ENCODE measurements at places on chromosomes 1 and 21.

GRCh38 chr1:25999041-25999800 lies 1.4 kb upstream of the PAFAH2 start:
- DNase-seq = no peak

- DNase-seq = peak; percentile 35
Observed at GRCh38 chr1:64581135-64581842, 111.4 kb downstream of the CACHD1 start.

GRCh38 chr21:31459457-31459856 lies 115.4 kb upstream of the TIAM1 start:
- DNase-seq = no peak

GRCh38 chr1:68049941-68050878 lies at the start of gene DIRAS3:
Gene DIRAS3, minus strand, starts transcription at chr1:68050627. Its CDS starts 3,330 bp downstream, at chr1:68047297.
- no peak for DNase-seq

- no peak for DNase-seq
Observed at GRCh38 chr21:45992301-45993209, 11.0 kb downstream of the COL6A1 start.

DNA sequence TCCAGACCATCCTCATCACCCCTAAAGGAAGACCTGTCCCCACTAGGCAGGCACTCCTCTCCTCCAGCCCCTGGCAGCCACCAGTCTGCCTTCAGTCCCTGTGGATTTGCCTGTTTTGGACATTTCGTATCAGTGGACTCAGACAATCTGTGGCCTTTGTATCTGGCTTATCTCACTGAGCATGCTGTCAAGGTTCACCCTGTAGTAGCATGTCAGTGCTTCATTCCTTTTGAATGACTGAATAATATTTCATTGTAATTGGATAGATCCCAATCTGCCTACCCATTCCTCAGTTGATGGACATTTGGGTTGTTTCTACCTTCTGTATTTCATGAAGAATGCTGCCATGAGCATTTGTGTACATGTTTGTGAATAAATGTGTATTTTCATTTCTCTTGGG lies 32.9 kb upstream of the RNF187 start:
- DNase-seq = no peak

- no peak for DNase-seq
Observed at GRCh38 chr1:92509619-92510018, 22.9 kb upstream of the GFI1 start.

GRCh38 chr1:212655668-212656440 lies 43.8 kb downstream of the BATF3 start:
- DNase-seq = no peak

GRCh38 chr1:62312698-62313097 lies 6.5 kb downstream of the KANK4 start:
- DNase-seq = no peak

DNA sequence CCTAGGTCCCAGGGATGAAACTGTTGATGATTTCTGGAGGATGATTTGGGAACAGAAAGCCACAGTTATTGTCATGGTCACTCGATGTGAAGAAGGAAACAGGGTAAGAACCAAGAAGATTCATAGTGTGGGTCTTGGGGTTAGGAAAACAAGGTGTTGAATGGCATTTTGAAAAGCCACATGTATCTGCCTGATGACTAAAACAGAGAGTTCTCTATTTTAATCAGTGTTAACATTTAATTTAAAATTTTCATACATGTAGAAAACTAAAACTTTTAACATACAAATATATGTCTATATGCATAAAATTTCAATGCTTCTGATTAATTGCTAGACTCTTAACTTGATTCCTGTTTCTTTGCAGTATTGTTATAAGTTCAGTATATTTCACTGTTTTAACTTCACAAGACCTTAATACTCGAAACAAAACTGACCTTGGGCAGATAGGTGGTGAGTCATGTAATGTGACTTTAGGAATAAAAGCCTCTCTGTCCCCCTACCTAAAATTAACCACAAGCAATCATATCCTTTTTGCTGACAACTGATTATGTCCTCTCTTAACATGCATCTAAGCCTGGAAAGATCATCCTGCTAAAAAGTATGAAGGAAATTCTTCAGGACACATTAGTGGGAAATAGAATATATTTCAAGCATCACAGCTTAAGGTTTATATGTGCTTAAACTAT lies 95.6 kb downstream of the PTPRC start:
- no peak for DNase-seq

- DNase-seq = no peak
Observed at GRCh38 chr1:8039071-8039470, 13.0 kb upstream of the ERRFI1 start.

DNA sequence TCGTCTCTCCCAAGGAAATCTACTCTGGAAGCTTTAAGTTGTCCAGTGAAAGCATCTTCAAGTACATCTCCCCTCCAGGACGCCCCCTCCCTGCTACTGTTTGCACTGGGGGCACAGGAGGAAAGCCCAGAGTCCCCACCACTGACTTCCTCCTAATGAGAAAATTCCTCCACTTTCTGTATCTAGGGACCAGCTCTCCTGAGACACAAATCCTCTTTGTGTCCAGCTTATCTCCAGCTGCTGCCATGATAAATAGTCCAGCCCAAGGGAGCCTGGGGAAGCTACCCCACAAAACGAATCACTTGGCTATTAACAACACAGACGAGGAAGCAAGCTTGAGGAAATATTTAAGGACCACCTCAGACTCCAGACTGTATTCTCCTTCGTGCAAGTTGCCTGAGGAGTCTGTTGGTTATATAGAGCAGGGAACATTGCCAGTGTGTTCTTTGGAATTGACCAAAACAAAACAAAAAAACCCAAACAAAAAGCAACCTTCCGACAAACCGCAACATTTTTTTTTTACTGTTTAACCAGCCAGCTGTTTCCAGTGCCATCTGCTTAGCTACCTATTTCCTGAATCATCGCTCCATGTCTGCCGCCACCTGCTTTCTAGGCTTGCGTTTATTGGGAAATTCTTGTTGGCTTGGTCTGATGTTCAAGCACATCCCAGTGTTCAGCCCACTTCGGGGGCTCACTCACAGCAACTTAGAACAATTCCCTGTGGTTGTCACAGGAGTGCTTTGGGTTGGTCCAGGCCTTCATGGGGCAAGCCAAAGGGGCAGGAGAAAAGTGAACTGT lies 7.7 kb downstream of the C1orf226 start:
- DNase-seq = no peak

GRCh38 chr1:81030441-81030840 lies 770.3 kb upstream of the ADGRL2 start:
- no peak for DNase-seq

GRCh38 chr1:11648732-11649158 lies 5.5 kb downstream of the FBXO2 start:
- no peak for DNase-seq

DNA sequence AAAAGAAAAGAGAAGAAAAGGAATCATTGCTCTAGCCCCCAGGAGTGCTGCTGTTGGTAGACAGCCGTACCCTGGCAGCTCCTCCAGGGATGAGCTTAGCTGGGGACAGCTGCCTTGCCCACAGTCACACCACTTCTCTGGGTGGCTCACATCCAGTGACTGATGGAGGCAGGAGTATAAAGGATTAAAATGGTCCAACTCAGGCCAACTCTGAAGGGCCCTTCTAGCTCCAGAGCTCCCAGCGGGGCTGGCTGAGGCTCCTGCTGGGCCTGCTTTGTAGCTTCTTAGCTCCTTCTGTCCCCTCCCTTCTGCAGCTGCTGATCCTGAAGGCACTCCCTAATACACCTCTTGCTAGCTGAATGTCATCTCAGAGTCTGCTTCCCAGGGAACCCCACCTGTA lies 4.4 kb downstream of the CITED4 start:
- peak; percentile 50 for DNase-seq

GRCh38 chr1:10835421-10835820 lies 39.0 kb upstream of the CASZ1 start:
- no peak for DNase-seq

DNA sequence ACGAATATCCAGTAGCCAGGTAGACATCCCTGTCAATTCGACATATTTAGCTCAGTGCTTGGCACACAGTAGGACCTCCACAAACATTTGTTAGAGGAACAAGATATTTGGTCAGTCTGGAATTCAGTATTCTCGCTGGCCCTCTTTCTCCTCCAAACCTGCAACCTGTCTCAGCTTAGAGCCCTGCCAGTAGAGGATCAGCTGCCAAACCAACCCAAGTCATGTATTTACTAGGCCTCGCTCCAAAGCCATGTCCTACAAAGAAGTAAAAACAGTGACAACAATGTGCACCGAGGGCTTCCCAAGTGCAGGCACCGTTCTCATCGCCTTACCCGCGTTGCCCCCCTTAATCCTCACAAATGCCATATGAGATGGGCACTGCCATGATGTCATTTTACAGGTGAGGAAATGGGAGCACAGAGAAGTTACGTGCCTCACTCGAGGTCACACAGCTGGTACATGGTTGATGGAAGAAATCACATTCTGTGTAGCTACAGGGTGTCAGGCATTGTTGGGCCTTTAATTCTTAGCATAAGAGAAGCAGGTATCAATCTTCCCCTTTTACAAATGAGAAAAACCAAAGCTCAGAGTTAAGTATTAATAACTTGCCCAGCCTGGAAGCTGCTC lies 26.0 kb upstream of the CDCA8 start:
- DNase-seq = no peak

DNA sequence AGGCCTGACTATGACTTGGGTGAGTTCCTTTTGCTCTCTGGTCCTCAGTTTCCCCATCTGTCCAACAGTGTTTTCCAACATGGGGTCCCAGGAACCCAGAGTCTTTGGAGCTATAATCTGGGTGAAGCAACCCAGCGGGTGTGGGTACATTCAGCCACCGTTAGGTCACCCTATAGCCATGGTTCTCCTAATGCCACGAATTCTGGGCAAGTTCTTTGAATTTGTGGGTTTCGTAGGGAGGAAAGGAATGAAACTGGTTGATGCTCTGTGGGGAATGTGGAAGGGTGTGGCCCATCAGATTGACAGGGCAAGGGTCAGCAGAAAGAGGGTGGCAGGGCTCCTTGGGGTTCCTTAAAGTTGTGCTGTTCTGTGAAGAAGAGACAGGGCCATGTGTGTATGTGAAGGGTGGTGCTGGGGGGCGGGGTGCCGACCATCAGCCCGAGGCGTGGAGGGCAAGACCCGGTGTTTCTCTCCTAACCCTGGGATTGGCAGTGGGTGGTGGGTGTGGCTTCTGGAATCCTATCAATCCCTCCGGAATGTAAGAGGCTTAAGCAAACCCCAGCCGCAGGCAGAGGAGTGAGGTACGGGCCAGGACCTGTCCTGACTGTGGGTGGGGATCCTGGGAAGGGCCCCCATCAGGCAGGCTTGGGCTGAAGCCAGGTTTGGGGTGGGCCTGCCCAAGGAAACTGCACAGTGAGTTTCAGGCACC lies 35.5 kb upstream of the ZNF362 start:
- no peak for DNase-seq

GRCh38 chr1:9181990-9182783 lies 52.4 kb upstream of the H6PD start:
- no peak for DNase-seq
